ENCODE measurements at places on chromosomes 7 and 10. TPM values are rescaled to one million over a fixed set of nuclear protein-coding genes. Genes with fewer than 3 reads are reported as not detected.

DNA sequence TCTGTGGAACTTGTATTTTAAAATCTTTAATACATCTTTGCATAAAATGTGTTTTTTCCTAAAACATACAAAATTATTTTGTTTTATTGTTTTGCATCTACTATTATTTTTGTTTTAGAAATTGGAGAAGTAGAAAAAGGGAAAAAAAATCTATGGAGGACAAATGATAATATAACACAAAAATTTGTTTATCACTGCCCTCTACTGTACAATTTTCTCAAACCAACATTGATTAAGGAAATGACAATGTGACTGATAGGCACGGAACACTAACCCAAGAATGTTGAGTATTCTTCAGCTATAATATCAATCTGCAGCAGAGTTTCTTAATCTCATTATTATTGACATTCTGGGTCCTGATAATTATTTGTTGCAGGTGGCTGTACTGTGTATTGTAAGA lies 9.5 kb upstream of the ING3 start:
- no peak for DNase-seq

GRCh38 chr7:151637781-151638261 lies 118.1 kb upstream of the RHEB start:
- DNase-seq = no peak

The PTF1A gene
- not detected for total RNA-seq

DNA sequence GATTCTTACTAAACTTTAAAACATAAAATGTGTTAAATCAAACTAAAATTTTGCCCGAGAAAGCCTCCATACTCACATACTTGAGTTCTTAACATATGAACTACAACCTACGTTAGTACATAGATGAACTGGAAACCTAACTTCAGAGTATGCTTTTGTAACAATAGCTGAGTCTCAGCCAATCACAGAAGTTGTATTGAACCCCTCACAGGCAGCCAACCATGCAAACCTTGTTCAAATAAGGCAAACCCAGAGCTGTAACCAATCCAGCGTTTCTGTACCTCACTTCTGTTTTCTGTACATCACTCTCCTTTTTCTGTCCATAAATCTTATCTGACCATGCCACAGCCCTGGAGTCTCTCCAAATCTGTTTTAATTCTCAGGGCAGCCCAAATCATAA lies 157.3 kb upstream of the COL1A2 start:
- no peak for DNase-seq

DNA sequence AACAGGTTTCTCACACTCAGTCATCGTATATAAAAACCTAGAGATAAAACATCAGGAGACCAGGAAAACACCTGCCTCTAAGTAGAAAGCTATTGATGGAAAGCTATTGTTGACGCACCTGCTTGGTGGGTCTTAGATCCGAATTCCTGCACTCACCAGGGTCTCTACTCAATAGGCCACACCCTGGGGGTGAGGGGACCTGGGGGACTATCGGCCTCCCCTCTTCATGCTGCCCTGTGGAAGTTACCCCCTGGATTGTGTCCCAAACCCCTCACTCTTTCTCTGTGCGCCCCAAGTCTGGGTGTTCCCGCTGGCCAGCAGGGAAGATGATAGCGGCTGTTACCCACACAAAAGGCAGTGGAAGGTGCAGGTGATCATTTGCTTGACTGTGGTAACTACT lies 313.0 kb downstream of the WDR37 start:
- DNase-seq = no peak

DNA sequence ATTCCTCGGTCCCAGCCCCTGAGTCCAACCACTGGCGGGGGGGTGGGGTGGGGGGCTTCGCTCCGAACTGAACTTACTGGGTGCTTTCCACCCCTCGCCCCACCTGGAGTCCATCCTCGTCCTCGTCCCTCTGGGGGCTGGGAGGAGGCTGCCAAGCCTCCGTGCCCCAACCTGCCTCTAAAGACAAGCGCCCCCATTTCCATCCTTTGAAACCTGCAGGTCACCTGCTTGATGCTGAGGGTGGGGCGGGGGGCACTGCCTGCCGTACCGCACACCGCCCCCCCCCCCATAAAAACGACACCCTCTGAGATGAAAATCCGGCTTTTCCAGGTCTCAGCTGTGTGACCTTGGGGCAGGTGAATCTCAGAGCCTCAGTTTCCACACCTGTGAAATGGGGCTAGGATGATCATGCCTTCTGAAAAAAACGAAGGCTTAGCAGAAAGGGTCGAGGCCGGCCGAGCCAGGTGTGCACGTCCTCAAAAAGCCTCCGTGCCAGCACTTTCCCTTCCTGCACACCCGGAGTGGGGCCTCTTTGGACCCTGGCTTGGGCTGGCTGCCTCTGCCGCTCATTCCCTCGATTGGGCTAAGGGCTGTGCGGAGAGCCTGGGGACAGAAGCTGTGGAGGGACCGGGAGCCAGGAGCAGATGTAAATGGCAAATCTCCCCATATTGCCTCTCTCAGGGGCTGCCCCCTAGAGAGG lies 967 bp downstream of the ELFN1 start:
- DNase-seq = no peak
